Naive thymus-derived CD8-positive, alpha-beta T cell (primary cell): ENCODE measurements at places on chromosomes 12 and 14. TPM values are rescaled to one million over a fixed set of nuclear protein-coding genes. Genes with fewer than 3 reads are reported as not detected.
A peak's percentile ranks its signal among the peaks of the same experiment; 100 is the strongest.

The AEBP2 gene
- 66.4 TPM for total RNA-seq

GRCh38 chr14:93430315-93431035, at the start of gene UNC79:
Gene UNC79 (plus strand): TSS chr14:93430939. CDS start chr14:93431030, 91 bp downstream.
- H3K4me1 ChIP-seq: no peaks in the 10 kb centered on the region
- H3K27ac ChIP-seq: no peak within 1 kb of the TSS
- peaks cover 31% of the 10 kb centered on the region for H3K36me3 ChIP-seq
- H3K27me3 ChIP-seq: peaks cover 54% of the 10 kb centered on the region
- no peak within 1 kb of the TSS for H3K4me3 ChIP-seq
- no peak for DNase-seq

- H3K27ac ChIP-seq: peak overlapping the region; percentile 14
- H3K4me3 ChIP-seq: peak overlapping the region; percentile 1
- no peak for DNase-seq
- peaks cover 1% of the 10 kb centered on the region for H3K27me3 ChIP-seq
Measured at GRCh38 chr12:26298785-26299621, 103.6 kb downstream of the SSPN start.

DNA sequence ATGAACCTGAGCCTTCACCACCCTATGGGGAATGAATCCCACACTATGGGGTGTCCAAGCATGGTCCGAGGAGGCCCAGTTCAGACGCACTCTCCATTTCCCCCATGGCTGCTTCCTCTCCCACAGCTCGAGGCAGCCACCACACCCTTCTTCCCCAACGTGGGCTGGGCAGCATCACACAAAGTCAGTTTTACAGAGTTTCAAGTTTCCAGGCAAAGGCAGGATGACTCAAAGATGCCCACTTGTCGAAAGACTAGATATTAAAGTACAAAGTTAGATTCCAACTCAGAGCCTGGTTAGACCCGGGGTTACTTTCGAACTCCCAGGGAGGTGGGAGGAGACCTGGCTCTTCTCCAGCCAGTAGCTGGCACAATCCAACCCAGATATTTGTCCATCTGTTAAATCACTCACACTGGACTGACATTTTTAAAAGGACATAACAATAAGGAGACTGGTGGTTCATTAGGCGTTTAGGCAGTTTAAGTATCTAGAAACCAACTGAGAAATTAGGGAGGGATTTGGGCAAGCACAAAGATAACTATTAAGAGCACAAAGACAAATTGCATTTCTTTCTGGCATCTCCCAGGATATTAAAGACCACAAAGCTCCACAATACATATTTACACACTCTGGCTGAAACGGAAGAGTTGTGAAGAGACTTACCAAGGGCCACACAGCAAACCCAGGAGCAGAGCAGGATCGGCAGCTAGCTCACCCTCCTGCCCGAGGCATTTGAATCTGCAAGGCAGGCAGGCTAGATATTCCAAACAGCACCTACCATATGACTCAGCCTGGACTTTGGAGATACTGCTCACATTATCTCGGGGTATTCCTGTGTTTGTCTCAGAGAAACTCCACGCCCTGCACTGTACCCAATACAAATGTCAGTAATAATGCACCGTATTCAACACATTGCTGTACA, 34.8 kb downstream of the TMCC3 start:
- no peak overlapping the region for H3K4me3 ChIP-seq
- peaks cover 4% of the 10 kb centered on the region for H3K4me1 ChIP-seq
- H3K27ac ChIP-seq: no peak overlapping the region
- no peaks in the 10 kb centered on the region for H3K27me3 ChIP-seq
- H3K36me3 ChIP-seq: no peaks in the 10 kb centered on the region

DNA sequence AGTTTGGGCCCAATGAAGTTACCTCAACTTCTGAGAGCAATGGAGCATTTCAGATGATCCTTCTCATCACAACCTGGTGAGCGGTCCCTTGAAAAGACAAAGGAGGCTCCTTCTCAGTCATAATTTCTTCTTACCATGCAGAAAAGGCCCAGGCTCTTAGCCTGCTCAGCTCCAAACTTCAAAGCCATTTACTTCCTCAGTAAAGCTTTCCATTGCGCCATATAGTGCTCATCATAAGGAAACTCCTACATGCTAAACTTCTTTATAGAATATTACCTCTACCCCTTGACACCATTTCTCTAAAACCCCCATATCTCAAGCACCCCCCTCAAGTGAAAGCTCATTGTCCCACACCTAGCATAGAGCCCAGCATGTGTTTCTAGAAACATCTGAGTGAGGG, 127.1 kb downstream of the GTF2A1 start:
- H3K4me3 ChIP-seq: no peak overlapping the region
- no peaks in the 10 kb centered on the region for H3K4me1 ChIP-seq
- no peaks in the 10 kb centered on the region for H3K27me3 ChIP-seq
- no peak overlapping the region for H3K27ac ChIP-seq
- DNase-seq: no peak
- H3K36me3 ChIP-seq: no peaks in the 10 kb centered on the region
